ENCODE measurements at places on chromosomes 12 and 14. TPM values are rescaled to one million over a fixed set of nuclear protein-coding genes. Genes with fewer than 3 reads are reported as not detected.
A peak's percentile ranks its signal among the peaks of the same experiment; 100 is the strongest.

DNA sequence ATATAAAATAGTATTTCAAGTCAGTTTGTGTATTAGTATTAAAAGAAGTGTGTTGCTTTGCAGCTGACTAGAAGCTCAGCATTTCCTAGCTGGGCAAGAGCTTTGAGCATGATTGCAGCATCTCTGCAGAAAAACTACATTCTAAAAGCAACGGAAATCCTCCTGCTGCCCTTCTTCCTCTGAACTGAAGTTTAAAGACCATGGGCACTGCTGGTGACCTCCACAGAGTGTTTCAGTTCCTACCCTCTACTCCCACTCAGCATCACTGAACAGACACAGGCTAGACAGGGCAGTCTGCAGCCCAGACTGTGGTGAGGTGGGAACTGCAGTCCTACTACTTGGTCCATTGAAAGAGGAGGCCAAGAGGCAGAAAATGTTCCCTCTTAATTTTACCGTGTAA lies 59.0 kb downstream of the FAR2 start:
- no peaks in the 10 kb centered on the region for H3K27me3 ChIP-seq
- no peak overlapping the region for H3K27ac ChIP-seq
- H3K36me3 ChIP-seq = no peaks in the 10 kb centered on the region

DNA sequence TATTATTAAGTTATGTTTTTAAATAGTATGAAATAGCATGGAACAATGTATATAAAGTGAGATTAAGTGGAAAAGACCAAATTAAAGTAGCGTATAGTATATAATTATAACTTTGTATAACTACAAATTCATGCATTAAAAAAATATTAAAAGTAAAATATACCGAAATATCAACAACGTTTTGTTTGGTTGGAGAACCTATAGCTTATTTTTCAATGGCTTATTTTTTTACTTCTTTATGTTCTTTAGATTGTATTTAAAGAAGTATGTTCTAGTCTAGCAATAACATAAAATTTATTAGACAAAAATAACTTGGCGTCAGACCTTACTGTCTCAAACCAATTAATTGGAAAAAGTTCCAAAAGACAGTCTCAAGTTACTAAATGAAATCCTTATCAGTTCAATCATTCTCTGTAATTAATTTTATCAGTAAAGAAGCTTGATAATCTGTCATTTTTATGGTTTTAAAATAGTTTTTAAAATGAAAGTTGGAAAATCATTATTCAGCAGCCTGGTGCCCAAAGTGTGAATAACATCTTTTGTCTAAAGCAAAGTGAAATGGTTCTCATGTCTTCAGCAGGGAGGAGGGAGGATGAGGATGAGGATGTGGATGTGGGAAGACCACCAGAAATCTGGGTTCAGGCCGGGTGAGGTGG lies 46.7 kb downstream of the IRAK3 start:
- peak overlapping the region; percentile 85 for H3K4me3 ChIP-seq
- no peak for DNase-seq
- H3K27me3 ChIP-seq = no peaks in the 10 kb centered on the region
- no peak overlapping the region for H3K27ac ChIP-seq
- H3K4me1 ChIP-seq = no peaks in the 10 kb centered on the region

The CARMIL3 gene
- 0.43 TPM for polyA plus RNA-seq

- no peak overlapping the region for H3K27ac ChIP-seq
- no peaks in the 10 kb centered on the region for H3K36me3 ChIP-seq
- H3K4me3 ChIP-seq = no peak overlapping the region
These were observed 172.3 kb upstream of the GRIP1 start for GRCh38 chr12:66851134-66851533.

DNA sequence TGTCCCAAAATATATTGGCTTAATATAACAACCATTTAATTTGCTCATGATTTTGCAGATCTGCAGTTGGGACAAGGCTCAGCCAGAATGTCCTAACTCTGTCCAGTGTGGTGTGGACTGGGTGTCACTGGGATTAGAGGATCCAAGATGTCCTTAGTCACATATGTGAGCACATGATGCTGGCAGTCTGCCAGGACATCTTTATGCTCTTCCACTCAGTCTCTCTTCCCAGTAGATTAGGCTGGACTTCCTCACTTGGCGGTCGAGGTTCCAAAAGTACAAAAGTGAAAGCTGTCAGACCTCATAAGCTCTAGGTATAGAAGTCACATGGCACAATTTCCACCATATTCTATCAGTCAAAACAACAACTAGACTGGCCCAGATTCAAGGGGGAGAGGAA lies 167.9 kb upstream of the NTF3 start:
- H3K27ac ChIP-seq = no peak overlapping the region
- H3K36me3 ChIP-seq = no peaks in the 10 kb centered on the region
- no peak for DNase-seq
- no peaks in the 10 kb centered on the region for H3K27me3 ChIP-seq
- H3K4me1 ChIP-seq = peaks cover 2% of the 10 kb centered on the region
- H3K4me3 ChIP-seq = no peak overlapping the region

- H3K27me3 ChIP-seq = no peaks in the 10 kb centered on the region
- H3K36me3 ChIP-seq = peaks cover 8% of the 10 kb centered on the region
- H3K27ac ChIP-seq = no peak overlapping the region
- no peaks in the 10 kb centered on the region for H3K4me1 ChIP-seq
- no peak overlapping the region for H3K4me3 ChIP-seq
These were observed 2.7 kb upstream of the NFKBIA start for GRCh38 chr14:35407306-35407630.

GRCh38 chr14:86815341-86815740 lies 1177.6 kb downstream of the GALC start:
- H3K36me3 ChIP-seq = no peaks in the 10 kb centered on the region
- H3K4me3 ChIP-seq = no peak overlapping the region
- no peaks in the 10 kb centered on the region for H3K4me1 ChIP-seq

- H3K36me3 ChIP-seq = peaks cover 5% of the 10 kb centered on the region
- H3K4me3 ChIP-seq = no peak overlapping the region
- DNase-seq = no peak
- H3K27me3 ChIP-seq = no peaks in the 10 kb centered on the region
- no peaks in the 10 kb centered on the region for H3K4me1 ChIP-seq
- H3K27ac ChIP-seq = no peak overlapping the region
These were observed 13.3 kb downstream of the INF2 start for GRCh38 chr14:104702673-104703072.

The PTGDR gene
- 0.38 TPM for polyA plus RNA-seq

The ZBTB1 gene
- 14.0 TPM for polyA plus RNA-seq

DNA sequence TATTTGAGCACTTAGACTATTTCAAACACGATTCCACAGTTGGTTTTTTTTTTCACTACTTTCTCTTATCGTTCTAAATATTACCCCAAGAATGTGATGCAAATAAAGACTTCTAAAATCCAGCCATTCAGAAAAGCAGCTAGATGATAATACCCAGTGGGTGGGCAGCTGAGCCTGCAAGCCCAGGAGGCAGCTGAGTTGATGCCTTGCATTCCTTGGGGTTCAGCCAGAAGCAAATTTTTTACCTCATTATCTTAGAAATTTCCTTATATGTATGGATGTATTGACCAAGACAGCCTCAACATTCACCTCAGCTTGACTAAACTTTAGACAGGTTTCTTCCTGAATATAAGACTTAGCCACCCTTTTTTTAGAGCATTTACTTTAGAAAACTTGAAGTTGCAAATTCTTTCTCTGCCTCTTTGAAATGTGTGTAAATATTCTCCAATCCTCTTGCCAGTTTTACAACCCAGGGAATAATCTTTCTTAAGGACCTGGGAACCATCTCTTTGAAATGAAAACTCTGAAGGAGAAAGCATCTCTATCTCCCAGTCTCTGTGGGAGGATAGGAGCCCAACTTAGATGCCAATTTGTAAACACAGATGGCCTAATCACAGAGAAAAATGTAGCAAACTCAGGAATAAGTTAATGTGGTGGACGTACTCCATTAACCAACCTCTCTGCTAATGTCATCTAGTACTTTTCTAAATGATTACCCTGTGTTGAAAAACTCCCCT lies 52.2 kb upstream of the ANP32D start:
- H3K4me3 ChIP-seq = no peak overlapping the region
- H3K36me3 ChIP-seq = no peaks in the 10 kb centered on the region
- H3K27me3 ChIP-seq = no peaks in the 10 kb centered on the region
- no peak overlapping the region for H3K27ac ChIP-seq
- no peaks in the 10 kb centered on the region for H3K4me1 ChIP-seq

DNA sequence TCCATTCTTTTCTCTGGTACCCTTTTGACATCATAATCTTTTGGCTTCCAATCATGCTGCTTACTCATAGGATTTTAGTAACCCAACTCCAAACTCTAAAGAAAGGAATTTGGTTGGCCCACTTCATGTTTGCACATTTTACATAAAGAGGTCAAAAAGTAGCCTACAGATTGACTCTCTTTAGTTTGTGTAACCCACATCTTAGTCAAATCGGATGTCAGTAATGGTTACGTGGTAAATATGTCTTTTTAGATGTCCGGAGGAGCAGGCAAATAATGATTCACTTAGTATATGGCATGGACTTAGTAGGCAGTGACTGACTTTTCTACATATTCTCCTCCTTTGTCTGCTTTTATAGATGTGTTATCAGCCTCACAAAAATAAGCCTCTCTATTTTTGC lies 711.6 kb upstream of the FOXG1 start:
- H3K27me3 ChIP-seq = no peaks in the 10 kb centered on the region
- H3K27ac ChIP-seq = no peak overlapping the region
- no peak for DNase-seq
- H3K36me3 ChIP-seq = no peaks in the 10 kb centered on the region

The C3AR1 gene
- polyA plus RNA-seq = 23.9 TPM

GRCh38 chr14:50524731-50525515 lies 7.4 kb downstream of the MAP4K5 start:
- no peak for DNase-seq
- H3K36me3 ChIP-seq = no peaks in the 10 kb centered on the region
- no peak overlapping the region for H3K27ac ChIP-seq
- H3K4me1 ChIP-seq = peaks cover 4% of the 10 kb centered on the region
- no peaks in the 10 kb centered on the region for H3K27me3 ChIP-seq

The PTPRQ gene
- not detected for polyA plus RNA-seq

- H3K27ac ChIP-seq = no peak overlapping the region
- no peaks in the 10 kb centered on the region for H3K4me1 ChIP-seq
- no peak overlapping the region for H3K4me3 ChIP-seq
- H3K27me3 ChIP-seq = no peaks in the 10 kb centered on the region
- DNase-seq = no peak
These were observed 3.9 kb upstream of the TMTC2 start for GRCh38 chr12:82682851-82683261.

The ANKRD33 gene
- polyA plus RNA-seq = not detected

Measured in aorta (tissue), 5 donors.